DMS53 (cell line): ENCODE measurements at places on chromosomes 16 and 17.

GRCh38 chr16:64534180-64534780 is 587.6 kb downstream of the CDH11 start:
- DNase-seq, result no peak

- no peak for DNase-seq
Measured at GRCh38 chr16:2495041-2495440, 18.7 kb upstream of the ATP6V0C start.

GRCh38 chr16:9256196-9256595 is 164.8 kb downstream of the HAPSTR1 start:
- peak; percentile 57 for DNase-seq

DNA sequence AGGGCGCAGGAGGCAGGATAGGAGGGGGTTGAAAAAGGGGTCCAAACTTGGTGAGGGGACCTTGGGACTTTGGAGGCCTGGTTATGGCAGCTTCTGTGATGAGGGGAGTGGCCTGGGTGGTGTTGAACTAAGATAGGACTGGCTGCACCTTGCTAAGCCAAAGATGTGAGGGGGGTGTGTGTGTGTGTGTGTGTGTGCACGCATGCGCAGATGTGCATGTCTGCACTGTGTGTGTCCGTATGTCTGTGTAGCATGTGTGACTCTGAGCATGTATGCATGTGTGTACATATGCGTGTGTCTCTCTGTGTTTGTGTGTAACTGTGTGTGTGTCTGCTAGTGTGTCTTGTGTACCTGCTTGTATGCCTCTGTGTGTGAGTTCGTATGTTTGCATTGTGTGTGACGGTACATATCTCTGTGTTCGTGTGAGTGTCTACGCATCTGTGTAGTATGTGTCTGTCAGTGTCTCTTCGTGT is 4.1 kb downstream of the SLC16A5 start:
- no peak for DNase-seq

DNA sequence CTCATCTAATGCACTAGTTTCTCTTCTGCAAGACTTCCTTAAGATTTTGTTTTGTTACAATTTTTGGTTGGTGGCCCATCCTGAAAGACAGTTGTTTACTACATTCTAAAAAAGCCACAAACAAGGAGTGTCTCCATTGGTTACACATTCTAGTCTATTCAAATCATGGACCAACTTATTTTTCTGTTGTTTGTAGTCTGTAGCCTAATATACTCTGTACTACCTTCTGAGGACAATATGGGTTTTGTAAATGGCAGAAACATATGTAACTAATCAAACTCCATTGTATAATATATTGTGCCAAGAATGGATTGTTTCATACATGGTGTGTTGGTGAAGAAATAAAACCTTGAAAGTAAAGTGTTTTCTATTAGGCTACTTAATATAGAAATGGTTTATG is 79.5 kb upstream of the DHX40 start:
- DNase-seq, result no peak

GRCh38 chr16:86462334-86463084 is 47.8 kb upstream of the FOXF1 start:
- no peak for DNase-seq

DNA sequence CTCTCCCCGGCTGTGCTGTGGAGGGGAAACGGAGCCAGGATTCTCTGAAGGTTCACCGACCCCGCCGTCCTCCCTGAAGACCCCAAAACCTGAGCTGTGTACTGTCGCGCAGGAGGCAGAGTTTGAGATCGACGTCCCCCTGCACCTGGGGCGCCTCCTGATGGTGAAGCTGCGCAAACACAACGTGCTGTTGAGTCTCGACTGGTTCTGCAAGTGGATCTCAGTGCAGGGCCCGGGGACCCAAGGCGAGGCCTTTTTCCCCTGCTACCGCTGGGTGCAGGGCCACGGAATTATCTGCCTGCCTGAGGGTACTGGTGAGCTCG is 62.6 kb upstream of the TEKT1 start:
- DNase-seq, result no peak
